ENCODE measurements at places on chromosomes 6 and 20.
A peak's percentile ranks its signal among the peaks of the same experiment; 100 is the strongest.

- DNase-seq, result no peak
Observed at GRCh38 chr6:90472716-90473115, 114.2 kb downstream of the MAP3K7 start.

DNA sequence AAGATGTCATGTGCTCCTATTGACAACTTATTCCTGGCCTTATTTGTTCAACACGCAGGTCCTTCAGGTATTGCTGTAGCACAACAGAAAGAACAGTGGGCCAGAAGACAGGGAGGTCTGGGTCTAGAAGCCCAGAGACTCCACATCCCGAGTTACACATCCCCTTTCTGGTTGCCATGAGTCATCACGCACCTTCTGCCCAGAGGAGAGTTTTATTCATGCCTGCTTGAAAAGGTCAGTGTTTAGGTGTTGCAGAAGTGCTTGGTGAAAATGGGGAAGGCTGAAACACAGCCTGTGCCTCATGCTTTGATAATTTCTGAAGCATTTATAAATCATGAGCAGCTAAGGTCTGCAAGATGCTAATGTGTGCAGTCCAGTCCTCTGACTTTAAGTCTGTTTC is 256.4 kb downstream of the GMPR start:
- no peak for DNase-seq

- DNase-seq, result no peak
Observed at GRCh38 chr6:46254331-46254730, 83.6 kb upstream of the ENPP5 start.

- DNase-seq, result no peak
Observed at GRCh38 chr6:124822204-124822613, 140.0 kb upstream of the RNF217 start.

DNA sequence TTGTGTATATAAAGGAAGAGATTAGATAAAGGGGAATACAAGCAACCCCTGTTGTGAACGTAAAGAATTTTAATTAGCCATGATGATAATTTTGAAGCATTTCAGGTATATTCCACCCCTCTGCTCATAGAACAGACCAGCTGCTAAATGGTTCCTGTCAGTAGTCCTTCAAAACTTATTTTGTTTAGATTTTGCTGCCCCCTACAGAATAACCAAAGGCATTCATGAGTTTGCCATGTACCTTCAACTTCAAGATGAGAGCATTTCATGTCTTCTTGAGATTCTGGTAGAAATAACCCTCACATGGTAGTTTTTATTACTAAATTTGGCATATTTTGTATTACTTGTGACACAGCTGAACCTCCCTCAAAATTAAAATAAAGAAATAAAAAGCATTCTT is 1586.7 kb downstream of the HACE1 start:
- DNase-seq, result no peak

DNA sequence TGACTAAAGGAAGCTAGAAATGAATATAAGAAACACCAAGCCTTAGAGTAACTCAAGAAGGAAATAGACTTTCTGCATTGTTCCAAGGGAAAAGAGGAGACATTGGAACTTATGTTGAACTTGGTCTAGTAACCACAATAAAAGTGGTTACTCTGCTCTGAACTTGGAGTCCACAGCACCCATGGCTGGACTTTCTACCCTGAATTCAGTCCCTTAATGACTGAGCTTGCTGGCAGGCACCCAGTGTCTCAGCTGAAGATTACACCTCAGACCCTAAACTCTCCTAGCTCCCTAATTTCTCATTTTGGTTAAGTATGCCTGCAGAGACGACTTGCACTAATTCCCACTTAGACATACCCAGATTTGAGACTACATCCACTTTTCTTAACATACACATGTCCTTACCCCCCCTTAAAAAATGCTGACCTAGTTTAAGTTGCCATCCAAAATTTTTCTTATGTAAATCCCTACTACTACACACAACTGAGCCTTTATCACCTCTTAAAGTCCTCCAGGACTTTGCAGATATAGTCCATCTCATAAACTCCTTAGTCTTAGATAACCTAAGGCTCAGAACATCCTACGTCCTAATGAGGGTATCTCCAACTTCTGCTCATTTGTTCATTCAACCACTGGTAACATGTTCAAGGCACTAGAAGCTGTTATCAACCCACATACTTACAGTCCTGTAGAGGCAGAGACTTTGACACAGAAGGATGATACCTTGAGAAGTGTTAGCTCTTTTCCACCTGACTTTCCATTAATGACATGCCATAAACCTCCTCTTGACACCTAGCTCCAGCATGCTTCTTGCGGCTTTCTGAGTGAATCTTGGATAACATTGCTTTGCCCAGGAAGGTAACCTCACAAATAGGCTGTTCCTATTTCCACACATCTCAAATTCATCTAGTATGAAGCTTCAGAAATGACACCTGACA is 129.8 kb downstream of the ALDH8A1 start:
- DNase-seq, result no peak

GRCh38 chr20:21513181-21513663 is 642 bp downstream of the NKX2-2 start:
- DNase-seq, result no peak

- DNase-seq, result no peak
Observed at GRCh38 chr6:143745166-143746133, 67.7 kb downstream of the PHACTR2 start.

GRCh38 chr6:90294614-90294988 is 2.0 kb downstream of the BACH2 start:
- no peak for DNase-seq

DNA sequence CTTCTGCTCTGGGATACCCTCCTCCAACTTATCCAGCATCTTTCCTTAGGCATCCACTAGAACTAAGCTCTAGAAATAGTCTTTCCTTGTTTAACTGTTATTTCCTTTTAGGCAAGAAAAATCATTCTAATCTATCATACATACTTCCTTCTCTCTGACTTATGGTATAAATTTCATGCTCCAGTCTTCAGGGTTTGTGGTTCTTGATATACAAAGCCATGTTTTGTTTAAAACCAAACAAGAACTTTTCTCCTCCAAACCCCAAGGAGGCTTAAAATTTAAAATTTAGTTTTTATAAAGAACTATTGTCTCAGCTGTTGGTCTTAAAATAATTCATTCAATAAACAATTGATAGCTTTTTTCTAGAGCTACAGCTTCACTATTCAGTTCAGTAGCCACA is 77.2 kb downstream of the CD164 start:
- DNase-seq, result peak; percentile 55

GRCh38 chr6:130482645-130483390 is 117.0 kb downstream of the TMEM200A start:
- no peak for DNase-seq

DNA sequence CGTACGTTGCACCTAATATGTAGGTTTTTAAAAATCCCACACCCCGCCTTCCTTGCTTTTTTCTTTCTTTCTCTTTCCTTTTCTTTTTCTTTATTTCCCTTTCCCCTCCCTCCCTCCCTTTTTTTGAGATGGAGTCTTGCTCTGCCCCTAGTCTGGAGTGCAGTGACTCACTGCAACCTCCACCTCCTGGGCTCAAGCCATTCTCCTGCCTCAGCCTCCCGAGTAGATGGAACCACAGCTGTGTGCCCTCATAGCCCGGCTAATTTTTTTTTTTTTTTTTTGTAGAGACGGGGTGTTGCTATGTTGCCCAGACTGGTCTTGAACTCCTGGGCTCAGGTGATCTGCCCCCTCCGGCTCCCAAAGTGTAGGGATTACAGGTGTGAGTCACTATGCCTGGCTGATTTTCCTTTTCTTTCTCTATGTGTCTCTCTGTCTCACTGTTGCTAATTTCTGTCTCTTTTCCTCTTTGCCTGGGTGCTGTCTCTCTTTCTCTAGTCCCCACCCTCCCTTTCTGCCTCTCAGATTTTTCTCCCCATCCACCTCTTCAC is 61.2 kb downstream of the SRC start:
- DNase-seq, result no peak

DNA sequence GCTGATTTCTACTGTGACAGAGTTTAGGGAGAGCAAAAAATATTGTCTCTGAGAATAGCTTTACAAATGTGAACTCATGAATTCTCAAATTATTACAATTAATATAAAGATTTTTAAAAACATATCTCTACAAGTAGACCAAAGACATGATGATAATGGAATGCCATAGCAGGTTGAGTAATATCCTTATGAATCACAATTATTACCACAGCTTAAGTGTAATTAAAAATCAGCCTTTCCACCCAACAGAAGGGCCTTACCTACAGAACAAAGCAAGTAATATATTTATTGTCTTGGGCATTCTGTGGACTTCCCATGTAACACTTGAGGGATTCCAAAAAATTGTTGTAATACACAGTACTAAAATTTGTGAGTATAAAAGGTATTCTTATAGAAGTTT is 1099.6 kb upstream of the GJE1 start:
- DNase-seq, result no peak

- DNase-seq, result no peak
Observed at GRCh38 chr6:119541132-119541905, 191.8 kb upstream of the MAN1A1 start.

DNA sequence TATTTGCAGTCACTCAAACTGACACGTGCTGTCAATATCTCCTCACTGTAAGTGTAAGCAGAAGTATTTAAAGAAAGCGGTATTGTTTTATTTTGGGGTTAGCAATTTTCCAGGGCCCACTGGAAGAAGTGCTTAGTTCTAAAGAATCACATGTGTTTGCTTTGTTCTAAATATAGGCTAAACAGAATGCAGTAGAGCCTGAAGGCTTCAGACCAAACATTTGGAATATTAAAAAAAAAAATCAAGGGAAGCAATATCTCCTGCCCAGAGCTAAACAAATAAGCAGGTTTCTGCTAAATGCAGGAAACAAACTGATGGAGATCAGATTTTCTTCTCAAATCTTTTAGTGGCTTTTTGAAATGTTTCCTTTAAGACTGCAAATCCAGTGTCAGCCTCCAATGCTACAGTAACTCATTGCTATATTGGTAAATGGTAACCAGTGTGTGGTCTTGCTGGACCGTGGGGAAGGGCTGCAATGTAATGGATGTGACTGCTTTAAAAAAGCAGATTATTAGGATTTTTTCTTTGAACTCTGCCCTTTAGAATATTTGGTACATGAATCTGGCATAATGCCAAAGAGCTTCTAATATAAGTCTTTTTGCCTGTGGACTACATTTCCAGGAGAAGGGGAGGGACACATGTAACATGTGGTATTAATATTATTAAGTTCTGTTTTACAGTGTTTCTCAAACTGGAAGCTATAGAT is 317.1 kb upstream of the FERMT1 start:
- no peak for DNase-seq

- no peak for DNase-seq
Observed at GRCh38 chr6:45881705-45882467, 133.8 kb downstream of the CLIC5 start.

GRCh38 chr6:84150705-84151104 is 76.7 kb downstream of the CEP162 start:
- DNase-seq, result no peak

DNA sequence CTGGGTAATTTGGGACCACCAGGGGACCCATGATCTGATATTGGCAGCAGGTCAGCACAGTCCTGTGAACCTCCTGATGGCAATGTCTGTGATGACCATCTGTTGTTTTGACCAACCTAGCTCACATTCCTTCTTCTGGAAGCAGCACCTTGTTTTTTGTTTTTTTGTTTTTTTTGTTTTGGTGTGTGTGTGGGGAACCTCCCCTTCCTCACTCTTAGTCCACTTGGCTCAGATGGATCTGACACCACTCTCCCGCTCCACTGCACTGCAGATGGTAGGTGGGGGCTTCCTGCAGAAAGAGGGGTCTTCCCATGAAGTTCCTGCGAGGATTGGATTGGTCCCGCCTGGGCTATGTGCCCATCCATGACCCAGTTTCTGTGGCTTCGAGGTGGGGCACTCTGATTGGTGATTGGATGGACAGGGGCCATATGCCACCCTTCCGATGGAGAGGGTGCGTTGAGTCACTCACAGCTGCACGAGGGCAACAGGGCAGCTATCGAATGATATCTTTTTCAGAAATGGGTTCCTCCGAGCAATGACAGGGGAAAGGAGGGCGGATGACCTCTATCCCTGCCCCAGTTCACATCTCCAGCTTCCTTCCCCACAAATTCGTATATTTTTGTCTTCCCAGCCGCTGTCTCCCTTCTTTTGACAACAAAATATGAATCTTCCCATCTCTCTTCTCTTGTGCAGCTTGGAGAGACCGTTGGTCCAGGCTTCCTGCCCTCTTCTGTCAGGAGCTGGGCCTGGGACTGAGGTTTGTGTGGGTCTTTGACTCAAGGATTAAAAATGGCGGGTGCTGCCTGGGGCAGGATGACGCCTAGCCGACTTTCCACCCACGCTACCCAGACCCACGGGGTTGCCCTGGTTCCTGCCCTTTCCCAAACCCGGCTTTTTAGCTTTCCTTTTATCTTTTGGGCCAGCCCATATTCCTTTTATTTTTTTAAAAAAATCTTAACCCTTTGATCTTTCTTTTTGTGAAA is 132.1 kb upstream of the KCNG1 start:
- no peak for DNase-seq

DNA sequence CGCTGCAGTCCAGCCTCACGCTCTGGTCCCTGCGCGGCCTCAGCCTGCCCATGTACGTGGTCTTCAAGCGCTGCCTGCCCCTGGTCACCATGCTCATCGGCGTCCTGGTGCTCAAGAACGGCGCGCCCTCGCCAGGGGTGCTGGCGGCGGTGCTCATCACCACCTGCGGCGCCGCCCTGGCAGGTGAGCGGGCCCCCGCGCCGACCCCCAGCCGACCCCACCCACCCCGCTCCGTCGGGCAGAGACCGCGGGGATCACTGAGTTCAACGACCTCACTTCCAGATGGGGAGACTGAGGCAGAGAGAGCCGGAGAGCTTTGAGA is 545 bp downstream of the SLC35D3 start:
- no peak for DNase-seq

GRCh38 chr20:41248368-41249024 is 69.0 kb downstream of the ZHX3 start:
- no peak for DNase-seq

DNA sequence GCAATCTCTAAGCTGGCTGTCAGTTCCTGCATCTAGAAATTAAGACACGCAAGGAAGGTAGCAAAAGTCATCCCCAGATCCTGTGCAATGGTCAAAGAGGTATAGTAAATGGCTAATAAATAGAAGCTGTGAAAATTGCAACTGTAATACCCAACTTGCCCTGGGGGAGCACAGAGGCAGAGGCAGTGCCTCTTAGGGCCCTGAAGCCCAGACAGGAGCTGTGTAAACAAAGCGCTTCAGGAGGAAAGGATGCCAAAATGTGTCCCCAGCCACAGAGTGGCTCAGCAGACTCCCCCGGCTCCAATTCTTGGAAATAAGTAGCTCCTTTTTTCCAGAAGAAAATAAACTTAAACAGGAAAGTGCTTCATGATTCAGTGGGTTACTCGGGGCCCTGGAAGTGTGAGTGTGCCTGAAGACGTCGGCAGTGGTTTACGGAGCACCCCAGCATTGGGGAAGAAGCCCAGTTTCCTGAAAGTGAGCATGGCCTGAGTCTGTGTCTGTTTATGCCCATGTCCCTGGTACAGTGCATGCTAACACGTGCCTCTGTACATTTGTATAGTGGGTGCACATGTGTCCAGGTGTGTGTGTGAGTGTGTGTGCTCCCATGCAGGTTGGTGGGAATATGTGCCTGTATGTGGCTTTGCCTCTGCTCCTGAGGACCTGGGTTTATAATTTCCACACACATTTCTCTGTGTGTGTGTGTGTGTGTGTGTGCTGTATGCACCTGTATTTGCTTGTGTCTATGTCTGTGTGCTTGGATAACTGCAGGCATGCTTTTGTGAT is 246.7 kb downstream of the MAFB start:
- no peak for DNase-seq
